Esophagus squamous epithelium (tissue), 5 donors: ENCODE measurements at places on chromosomes 11 and 22.

DNA sequence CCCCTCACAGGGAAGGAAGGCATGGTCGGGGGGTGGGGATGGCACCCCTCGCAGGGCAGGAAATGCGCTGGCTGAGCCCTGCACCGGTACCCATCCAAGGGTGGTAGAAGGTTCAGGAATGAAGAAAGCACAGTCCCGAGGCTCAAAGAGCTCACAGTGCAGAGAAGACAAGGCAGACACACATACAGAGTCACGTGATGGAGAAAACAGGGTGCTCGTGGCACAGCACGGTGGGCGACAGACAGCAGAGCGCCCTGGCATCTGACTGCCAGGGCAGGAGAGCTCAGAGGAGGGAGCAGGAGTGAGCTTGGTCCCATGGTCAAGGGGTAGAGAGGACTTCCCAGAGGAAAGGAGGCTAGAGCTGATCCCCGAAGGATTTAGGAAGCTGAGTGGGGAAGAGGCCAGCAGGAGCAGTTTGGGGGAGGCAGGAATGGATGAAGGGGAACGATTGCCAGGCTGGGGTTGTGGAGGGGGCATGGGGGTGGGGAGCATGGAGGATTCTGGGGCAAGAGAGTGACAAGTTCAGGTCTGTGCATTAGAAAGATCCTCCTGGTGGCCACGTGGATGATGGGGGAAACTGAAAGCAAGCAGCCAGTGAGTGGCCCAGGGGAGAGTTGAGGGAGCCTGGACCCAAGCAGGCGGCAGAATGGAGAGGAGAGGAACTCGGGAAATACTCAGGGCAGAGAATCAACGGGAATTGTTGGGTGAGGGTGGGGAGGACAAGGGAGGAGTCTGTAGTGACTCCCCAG lies 43.9 kb downstream of the PDE2A start:
- no peak for DNase-seq

GRCh38 chr11:59501931-59502330 lies 1.4 kb upstream of the OR4D11 start:
- no peak for DNase-seq

GRCh38 chr11:68438658-68439259 lies 21.8 kb upstream of the PPP6R3 start:
- DNase-seq = no peak

- no peak for DNase-seq
Measured at GRCh38 chr22:32958001-32958400, 100.2 kb downstream of the SYN3 start.
